Epithelial cell of umbilical artery (primary cell): ENCODE measurements at places on chromosomes 12 and 14. TPM values are rescaled to one million over a fixed set of nuclear protein-coding genes. Genes with fewer than 3 reads are reported as not detected.

Gene TESPA1
- not detected in 2 replicates for total RNA-seq

Gene KRT72
- not detected in 2 replicates for total RNA-seq

Gene ABHD12B
- total RNA-seq, result not detected in 2 replicates

Gene KRT77
- not detected in 2 replicates for total RNA-seq

Gene CCER1
- not detected in 2 replicates for total RNA-seq

Gene TPPP2
- total RNA-seq, result not detected in 2 replicates

Gene TWF1
- 131 and 136 TPM in 2 replicates for total RNA-seq

Gene MUCL1
- total RNA-seq, result not detected in 2 replicates

Gene ZC2HC1C
- total RNA-seq, result 1.3 and 3.6 TPM in 2 replicates

Gene CLEC2A
- not detected in 2 replicates for total RNA-seq

Gene ARHGAP9
- not detected in 2 replicates for total RNA-seq

Gene ZBTB1
- total RNA-seq, result 43.5 and 48.7 TPM in 2 replicates

Gene NELL2
- total RNA-seq, result under 0.01 TPM in 1 of 2 replicates, not detected in the other

Gene CSRP2
- total RNA-seq, result 6.8 and 15.7 TPM in 2 replicates

Gene RNU4-1
- total RNA-seq, result under 0.01 TPM in 2 replicates

Gene RNASE1
- 33.5 and 51.7 TPM in 2 replicates for total RNA-seq

Gene TEDC1
- total RNA-seq, result 19.1 and 19.5 TPM in 2 replicates

Gene CCDC197
- total RNA-seq, result not detected in 2 replicates

Gene MYL6B
- total RNA-seq, result 67.9 and 81.5 TPM in 2 replicates

Gene PLBD1
- total RNA-seq, result under 0.01 TPM in 1 of 2 replicates, not detected in the other

Gene NINJ2
- total RNA-seq, result 0.65 TPM in 1 of 2 replicates, not detected in the other

Gene RFX4
- total RNA-seq, result not detected in 2 replicates

Gene PSME1
- total RNA-seq, result 105 and 223 TPM in 2 replicates

Gene RIPK3
- total RNA-seq, result 5.5 and 6.7 TPM in 2 replicates

Gene PXMP2
- total RNA-seq, result 21.1 and 26.4 TPM in 2 replicates

Gene MYO1H
- not detected in 2 replicates for total RNA-seq

Gene YLPM1
- total RNA-seq, result 19.2 and 24.2 TPM in 2 replicates
